ENCODE measurements at places on chromosomes 6 and 20. TPM values are rescaled to one million over a fixed set of nuclear protein-coding genes. Genes with fewer than 3 reads are reported as not detected.

DNA sequence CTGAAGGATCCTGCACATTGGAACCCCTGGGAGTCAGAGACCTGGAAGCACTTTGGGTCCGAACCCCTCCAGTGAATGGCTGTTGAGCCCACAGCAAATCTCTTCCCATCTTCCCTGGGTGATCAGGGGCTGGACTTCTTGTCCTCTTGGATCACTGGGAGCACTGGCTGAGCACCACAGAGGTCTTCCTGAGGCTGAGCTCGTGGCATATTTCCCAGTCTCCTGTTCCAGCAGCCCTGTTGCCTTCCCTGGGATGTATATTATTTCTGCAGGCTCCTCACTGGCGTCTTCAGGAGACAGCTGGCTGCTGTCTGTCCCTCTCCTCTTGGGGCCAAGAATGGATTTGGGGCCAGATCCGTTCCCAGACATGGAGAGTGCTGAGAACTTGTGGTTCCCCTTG lies 43.4 kb downstream of the PTK7 start:
- H3K4me1 ChIP-seq, result peaks cover 4% of the 10 kb centered on the region
- no peak for DNase-seq
- no peak overlapping the region for H3K4me3 ChIP-seq

GRCh38 chr6:39493174-39493573 lies 170.7 kb upstream of the KCNK16 start:
- no peaks in the 10 kb centered on the region for H3K4me1 ChIP-seq
- H3K36me3 ChIP-seq, result no peaks in the 10 kb centered on the region
- no peak overlapping the region for H3K27ac ChIP-seq
- no peak for DNase-seq

The GJA10 gene
- total RNA-seq, result not detected

- no peak overlapping the region for H3K27ac ChIP-seq
- H3K4me3 ChIP-seq, result no peak overlapping the region
- no peaks in the 10 kb centered on the region for H3K36me3 ChIP-seq
- H3K4me1 ChIP-seq, result no peaks in the 10 kb centered on the region
- no peak for DNase-seq
Observed at GRCh38 chr6:71011871-71012371, 55.1 kb upstream of the B3GAT2 start.

The RAMACL gene
- total RNA-seq, result 0.59 TPM

DNA sequence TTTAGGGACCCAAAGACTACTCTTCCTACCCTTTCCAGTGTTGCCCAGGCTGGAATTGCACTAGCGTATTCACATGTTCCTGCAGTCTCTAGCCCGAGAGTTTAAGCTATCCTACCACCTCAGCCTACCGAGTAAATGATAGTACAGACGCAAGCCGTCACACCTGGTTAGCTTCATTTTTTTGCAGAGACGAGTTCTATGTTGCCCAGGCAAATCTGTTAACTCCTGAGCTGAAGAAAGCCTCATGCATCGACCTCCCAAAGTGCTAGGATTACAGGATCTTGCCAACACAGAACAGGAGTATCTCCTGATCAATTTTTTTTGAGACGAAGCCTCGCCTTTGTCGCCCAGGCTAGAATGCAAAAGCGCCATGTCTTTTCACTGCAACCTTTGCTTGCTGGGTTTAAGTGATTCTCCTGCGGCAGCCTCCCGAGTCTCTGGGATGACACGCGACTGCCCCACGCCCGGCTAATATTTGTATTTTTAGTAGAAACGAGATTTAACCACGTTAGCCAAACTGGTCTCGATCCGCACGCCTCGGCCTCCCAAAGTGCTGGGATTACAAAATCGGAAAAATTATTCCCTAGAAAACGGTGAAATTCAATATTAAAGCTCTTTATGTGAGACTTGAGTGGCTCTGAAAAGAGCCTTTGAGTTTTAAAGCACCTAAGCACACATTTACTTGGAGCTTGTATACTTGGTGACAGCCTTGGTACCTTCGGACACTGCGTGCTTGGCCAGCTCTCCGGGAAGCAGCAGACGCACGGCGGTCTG lies 128.5 kb downstream of the HFE start:
- no peak for DNase-seq
- no peaks in the 10 kb centered on the region for H3K36me3 ChIP-seq
- H3K27me3 ChIP-seq, result no peaks in the 10 kb centered on the region
- H3K4me3 ChIP-seq, result peak overlapping the region; percentile 88

DNA sequence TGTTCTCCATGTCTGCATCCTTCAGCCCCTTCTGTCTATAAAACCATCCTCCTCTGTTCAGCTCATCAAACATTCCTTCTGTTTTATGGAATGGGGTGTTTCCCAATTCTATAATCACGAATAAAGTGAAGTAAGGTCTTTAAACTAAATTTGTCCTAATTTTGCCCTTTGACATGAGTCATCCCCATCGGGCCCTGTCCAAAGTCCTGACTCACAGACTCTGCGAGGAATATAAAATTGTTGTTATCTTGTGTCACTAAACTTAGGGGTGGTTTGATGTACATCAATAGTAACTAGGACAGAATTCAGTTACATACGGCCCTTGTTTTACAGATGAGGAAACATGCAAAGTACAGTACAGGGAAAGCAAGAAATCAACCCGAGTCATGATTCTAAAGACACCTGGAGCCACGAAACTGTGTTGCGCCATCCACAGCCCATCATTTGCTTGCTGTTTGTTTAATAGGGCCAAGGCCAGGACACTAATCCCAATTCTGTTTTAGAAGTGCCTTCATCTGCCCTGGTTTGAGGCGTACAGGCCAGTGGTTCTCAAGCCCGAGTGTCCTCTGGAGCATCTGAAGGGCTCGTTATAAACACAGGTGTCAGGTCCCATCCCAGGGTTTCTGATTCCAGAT lies 2.8 kb downstream of the ACSS1 start:
- H3K36me3 ChIP-seq, result no peaks in the 10 kb centered on the region
- peaks cover 99% of the 10 kb centered on the region for H3K27me3 ChIP-seq
- no peak overlapping the region for H3K4me3 ChIP-seq
- H3K4me1 ChIP-seq, result no peaks in the 10 kb centered on the region
- no peak for DNase-seq
- H3K27ac ChIP-seq, result no peak overlapping the region

The PDE7B gene
- 0.06 TPM for total RNA-seq

DNA sequence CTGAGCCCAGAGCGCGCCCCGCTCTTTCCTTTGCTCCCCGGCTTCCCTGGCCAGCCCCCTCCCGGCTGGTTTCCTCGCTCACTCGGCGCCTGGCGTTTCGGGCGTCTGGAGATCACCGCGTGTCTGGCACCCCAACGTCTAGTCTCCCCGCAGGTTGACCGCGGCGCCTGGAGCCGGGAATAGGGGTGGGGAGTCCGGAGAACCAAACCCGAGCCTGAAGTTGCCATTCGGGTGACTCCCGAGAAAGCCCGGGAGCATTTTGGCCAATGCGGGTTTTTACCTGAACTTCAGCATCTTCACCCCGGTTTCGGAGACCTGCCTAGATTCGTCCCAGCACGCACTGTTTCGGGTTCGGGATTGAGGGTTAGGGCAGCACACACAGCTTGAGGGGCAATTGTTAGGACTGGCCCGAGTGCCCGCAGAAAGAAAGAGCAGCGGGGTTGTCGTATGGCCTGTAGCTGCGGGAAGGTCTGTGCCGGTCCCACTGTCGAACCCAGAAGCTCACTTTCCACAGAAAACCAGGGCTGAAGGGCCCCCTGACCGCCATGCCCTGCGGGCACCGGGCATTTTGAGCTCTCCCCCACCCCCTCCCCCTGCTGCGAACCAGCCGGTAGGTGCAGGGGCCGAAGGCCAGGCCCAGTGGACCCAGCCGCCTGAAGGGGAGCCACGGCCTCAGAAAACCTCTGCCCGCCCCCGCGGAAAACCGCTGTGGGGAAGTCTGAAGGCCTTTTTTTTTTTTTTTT lies 2.1 kb downstream of the FOXP4 start:
- no peak overlapping the region for H3K27ac ChIP-seq
- DNase-seq, result peak; percentile 71
- peaks cover 38% of the 10 kb centered on the region for H3K4me1 ChIP-seq
- H3K36me3 ChIP-seq, result peaks cover 33% of the 10 kb centered on the region
- peak overlapping the region; percentile 94 for H3K4me3 ChIP-seq

DNA sequence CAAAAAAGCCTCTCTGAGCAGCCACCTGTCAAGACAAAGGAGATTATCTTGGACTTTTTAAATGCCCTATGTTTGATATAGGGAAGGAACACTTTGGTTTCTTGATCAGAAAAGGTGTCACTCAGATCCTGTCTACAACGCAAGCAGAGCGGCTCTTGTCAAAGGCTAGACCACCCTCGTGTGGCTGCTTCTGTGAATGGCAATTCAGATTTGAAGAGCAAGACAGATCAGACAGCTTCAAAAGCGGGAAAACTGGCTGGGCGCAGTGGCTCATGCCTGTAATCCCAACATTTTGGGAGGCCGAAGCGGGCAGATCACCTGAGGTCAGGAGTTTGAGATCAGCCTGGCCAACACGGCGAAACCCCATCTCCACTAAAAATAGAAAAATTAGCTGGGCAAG lies 10.1 kb upstream of the NXT1 start:
- DNase-seq, result peak; percentile 90
- no peak overlapping the region for H3K27ac ChIP-seq
- no peak overlapping the region for H3K4me3 ChIP-seq

- DNase-seq, result no peak
- no peaks in the 10 kb centered on the region for H3K27me3 ChIP-seq
- H3K4me3 ChIP-seq, result no peak overlapping the region
- no peaks in the 10 kb centered on the region for H3K4me1 ChIP-seq
Observed at GRCh38 chr20:40254023-40254772, 434.8 kb downstream of the MAFB start.

The BPIFA3 gene
- not detected for total RNA-seq

The NXT1 gene
- 16.8 TPM for total RNA-seq

The GSTA1 gene
- 1.1 TPM for total RNA-seq

DNA sequence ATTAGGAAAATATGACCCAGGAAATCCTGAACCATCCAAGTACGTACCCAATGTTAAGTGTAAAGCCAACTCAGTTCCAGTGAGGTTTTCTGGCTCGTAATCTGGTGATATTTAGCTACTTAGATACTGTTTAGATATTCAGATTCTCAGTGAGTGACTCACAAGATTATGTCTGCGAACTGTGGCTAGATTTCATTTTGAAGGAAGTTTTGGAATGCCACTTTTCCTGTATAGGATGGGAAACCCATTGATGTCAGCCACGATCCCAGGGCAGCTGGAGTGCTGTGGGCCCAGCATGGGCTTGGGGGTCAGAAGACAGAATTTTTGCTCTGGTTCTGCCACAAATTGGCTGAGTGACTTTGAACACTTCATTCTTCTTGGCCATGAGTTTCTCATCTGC lies 76.3 kb downstream of the TMEM170B start:
- H3K36me3 ChIP-seq, result no peaks in the 10 kb centered on the region
- peaks cover 6% of the 10 kb centered on the region for H3K4me1 ChIP-seq
- no peak for DNase-seq

The HRH3 gene
- total RNA-seq, result not detected

GRCh38 chr6:87716928-87717614 lies 15.0 kb upstream of the AKIRIN2 start:
- DNase-seq, result no peak
- H3K36me3 ChIP-seq, result no peaks in the 10 kb centered on the region
- H3K4me3 ChIP-seq, result no peak overlapping the region
- H3K27me3 ChIP-seq, result no peaks in the 10 kb centered on the region
- H3K4me1 ChIP-seq, result no peaks in the 10 kb centered on the region
- H3K27ac ChIP-seq, result no peak overlapping the region

DNA sequence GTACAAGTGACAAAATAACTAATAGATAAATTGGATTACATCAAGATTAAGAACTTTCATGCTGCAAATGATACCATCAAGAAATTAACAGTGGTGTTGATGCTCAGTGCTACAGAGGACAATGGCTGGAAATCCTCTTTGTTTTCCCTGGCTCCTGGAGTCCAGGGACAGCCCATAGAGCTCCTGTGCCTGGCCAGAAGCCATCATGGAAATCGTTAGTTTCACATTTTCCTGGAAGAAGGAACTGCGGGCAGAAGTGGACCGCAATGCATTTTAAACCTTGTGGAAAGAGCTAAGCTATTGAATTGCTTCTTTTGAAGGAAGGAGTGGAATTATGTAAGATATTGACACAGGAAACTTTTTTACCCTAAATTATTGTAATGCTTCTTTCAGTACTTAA lies 276.0 kb downstream of the GJA1 start:
- H3K4me1 ChIP-seq, result no peaks in the 10 kb centered on the region
- H3K27me3 ChIP-seq, result no peaks in the 10 kb centered on the region
- no peak overlapping the region for H3K27ac ChIP-seq
- no peak for DNase-seq
- no peaks in the 10 kb centered on the region for H3K36me3 ChIP-seq

The OR2J3 gene
- total RNA-seq, result not detected

- no peaks in the 10 kb centered on the region for H3K27me3 ChIP-seq
- no peak overlapping the region for H3K27ac ChIP-seq
- no peak overlapping the region for H3K4me3 ChIP-seq
- H3K4me1 ChIP-seq, result peaks cover 8% of the 10 kb centered on the region
- no peaks in the 10 kb centered on the region for H3K36me3 ChIP-seq
- DNase-seq, result no peak
Observed at GRCh38 chr20:13046409-13046808, 37.6 kb downstream of the SPTLC3 start.

DNA sequence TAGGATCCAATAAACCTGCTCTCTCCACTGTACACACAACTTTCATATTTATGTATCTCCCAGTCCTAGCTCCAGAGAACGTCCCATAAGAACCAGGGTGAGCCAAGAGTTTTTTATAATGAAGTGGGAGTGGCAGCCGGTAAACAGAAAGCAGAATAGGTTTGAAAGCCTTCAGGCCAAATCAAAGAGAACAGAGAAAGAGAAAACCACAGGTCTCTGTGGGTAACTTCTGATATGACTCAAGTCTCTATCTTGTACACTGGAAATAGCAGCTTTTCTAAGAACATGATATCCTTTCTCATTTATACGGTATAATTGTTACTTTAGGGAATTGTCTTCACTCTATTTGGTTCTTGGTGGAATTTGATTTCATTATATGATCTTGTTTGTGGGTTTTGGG lies 273.6 kb downstream of the PACRG start:
- H3K27me3 ChIP-seq, result no peaks in the 10 kb centered on the region
- DNase-seq, result no peak
- no peak overlapping the region for H3K4me3 ChIP-seq
- H3K36me3 ChIP-seq, result no peaks in the 10 kb centered on the region
- H3K27ac ChIP-seq, result no peak overlapping the region

GRCh38 chr20:37095108-37095598 lies 644 bp downstream of the RBL1 start:
- H3K36me3 ChIP-seq, result peaks cover 6% of the 10 kb centered on the region
- no peaks in the 10 kb centered on the region for H3K27me3 ChIP-seq
- H3K4me1 ChIP-seq, result peaks cover 2% of the 10 kb centered on the region
- peak overlapping the region; percentile 82 for H3K4me3 ChIP-seq
- H3K27ac ChIP-seq, result peak overlapping the region; percentile 99
- no peak for DNase-seq

The TRIM15 gene
- not detected for total RNA-seq

DNA sequence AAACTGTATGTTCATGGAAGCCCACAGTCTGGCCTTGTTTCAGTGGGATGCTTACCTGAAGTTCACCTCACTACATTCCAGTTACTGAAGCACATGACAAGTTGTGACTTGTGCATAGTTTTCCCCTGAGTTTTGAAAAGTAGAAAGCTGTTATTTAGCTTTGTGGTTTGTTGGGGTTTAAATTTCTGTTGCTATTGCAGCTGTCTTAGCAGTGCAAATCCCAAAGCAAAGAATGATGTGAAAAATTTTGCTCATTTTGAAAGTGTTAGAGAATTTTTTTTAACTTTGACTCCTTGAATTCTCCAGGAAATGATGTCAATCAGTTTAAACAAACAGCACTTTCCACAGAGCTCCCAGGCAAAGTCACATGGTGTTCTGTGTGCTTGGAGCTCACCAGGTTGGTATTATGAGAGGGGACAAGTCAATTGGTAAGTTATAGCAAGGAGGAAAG lies 268.4 kb downstream of the ADGRG6 start:
- H3K27ac ChIP-seq, result no peak overlapping the region
- no peaks in the 10 kb centered on the region for H3K27me3 ChIP-seq
- no peaks in the 10 kb centered on the region for H3K36me3 ChIP-seq
- H3K4me1 ChIP-seq, result peaks cover 10% of the 10 kb centered on the region
